ENCODE measurements at places on chromosomes 6 and 20. TPM values are rescaled to one million over a fixed set of nuclear protein-coding genes. Genes with fewer than 3 reads are reported as not detected.

Gene SMOC2
- 56.7 TPM for total RNA-seq

Gene CCN5
- not detected for total RNA-seq

DNA sequence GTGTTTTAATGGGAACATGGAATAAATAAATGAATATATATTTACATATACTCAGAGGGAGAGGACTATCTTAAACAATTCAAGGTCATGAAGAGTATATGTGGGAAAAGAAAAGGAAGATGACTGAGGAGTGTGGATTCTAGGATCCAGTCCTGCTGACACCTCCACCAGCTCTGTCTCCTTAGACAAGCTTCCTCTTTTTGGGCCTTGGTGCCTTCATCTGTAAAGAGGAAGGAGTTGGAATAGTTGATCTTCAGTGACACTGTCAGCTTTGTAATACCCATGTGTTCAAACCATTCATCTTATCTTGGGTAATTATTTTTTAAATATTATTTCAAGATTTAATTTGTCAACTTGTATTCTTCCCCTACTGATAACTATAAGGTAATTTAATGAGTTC, 338.0 kb downstream of the ADGRB3 start:
- DNase-seq = no peak

DNA sequence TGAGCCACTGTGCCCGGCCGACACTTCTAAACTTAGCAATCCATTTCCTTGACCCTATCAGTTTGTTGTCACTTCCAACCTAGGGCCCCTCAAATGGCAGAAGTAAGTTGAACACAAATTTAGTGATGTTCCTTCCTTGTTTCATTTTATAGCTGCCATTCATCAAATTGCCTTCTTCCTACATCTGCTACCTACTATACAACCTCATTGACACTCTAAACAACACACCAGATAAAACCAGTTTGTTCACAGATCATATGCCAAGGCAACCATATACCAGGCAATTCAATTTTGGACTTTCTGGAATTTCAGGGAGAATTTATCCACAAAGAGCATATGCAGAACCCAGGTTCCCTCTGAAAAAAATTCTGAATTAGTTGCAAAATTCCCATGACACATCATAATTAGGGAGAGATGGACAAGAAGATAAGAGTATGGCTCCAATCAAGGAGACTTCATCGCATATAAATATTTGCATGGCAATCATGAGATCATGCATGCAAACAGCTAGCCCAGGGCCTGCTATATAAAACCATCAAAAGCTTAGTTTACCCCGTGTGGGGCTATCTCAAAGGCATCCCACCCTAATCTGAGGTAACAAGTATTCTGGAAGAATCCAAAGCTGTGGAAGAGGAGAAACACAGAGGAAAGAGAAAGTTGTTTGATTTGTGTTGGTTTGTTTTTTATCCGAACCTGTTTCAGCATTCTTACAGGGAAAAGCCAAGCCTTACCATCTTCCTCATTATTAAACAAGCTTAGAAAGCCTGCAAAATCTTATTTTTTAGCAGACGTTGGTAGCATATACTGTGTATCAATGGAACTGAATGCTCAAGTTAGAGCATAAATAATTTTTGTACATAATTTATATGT, 132.8 kb upstream of the TNFAIP3 start:
- DNase-seq = no peak

DNA sequence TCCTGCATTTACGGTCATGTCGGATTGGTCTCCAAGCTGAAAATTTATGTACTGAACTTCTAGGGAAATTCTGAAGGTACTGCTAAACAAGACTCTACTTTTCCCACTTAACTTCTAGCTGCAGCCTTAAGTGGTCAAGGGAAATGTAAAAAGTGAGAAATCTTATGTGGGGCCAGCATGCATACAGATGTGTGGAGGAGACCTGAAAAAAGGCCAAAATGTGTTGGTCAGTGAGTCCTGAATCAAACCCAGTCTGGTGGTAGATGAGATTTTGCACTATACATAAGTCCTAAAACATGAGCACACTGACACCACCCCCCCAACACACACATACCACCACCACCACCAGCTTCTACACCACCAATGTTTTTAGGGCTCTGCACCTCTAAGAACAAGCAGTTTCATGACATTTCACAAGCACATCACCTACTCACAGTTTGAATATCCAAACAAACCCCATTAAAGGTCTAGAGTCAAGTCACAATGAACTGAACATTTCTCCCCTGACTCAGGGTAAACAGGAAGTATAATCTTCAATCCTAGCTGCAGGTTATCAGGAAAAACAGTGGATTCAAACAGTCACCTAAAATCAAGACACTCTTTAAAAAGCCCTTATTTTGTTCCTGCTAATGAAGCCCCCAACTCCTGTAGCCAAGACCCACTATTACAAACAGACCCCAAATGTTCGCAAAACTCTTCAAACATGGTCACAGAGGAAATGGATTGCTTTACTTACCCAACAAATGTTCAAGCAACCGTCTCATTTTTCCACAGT, 1.6 kb downstream of the ZMYND8 start:
- DNase-seq = peak; percentile 48

DNA sequence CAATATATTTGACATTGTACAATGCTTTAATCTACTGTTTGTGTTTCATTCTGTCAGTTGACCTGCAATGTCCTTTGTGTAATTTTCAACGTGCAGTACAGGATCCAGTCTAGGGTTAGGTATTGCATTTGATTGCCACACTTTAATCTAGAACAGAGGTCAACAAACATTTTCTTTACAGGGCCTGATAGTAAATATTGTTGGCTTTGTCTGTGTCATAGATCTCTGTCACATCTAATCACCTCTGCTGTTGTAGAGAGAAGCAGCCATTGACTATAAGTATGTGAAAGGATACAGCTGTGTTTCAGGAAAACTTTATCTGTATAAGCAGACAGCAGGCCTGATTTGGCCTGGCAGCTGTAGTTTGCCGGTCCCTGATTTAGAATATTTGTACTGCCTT, 39.3 kb downstream of the ATRN start:
- peak; percentile 30 for DNase-seq
